Right ventricle myocardium superior (tissue), 1 donor: ENCODE measurements at places on chromosomes 2 and 18. TPM values are rescaled to one million over a fixed set of nuclear protein-coding genes. Genes with fewer than 3 reads are reported as not detected.
A peak's percentile ranks its signal among the peaks of the same experiment; 100 is the strongest.

GRCh38 chr2:137947032-137947727 is 17.1 kb upstream of the HNMT start:
- no peak for DNase-seq

- DNase-seq: no peak
Measured at GRCh38 chr2:240970104-240970503, 28.3 kb upstream of the SNED1 start.

GRCh38 chr2:80050246-80050645 is 254.3 kb downstream of the LRRTM1 start:
- no peak for DNase-seq

DNA sequence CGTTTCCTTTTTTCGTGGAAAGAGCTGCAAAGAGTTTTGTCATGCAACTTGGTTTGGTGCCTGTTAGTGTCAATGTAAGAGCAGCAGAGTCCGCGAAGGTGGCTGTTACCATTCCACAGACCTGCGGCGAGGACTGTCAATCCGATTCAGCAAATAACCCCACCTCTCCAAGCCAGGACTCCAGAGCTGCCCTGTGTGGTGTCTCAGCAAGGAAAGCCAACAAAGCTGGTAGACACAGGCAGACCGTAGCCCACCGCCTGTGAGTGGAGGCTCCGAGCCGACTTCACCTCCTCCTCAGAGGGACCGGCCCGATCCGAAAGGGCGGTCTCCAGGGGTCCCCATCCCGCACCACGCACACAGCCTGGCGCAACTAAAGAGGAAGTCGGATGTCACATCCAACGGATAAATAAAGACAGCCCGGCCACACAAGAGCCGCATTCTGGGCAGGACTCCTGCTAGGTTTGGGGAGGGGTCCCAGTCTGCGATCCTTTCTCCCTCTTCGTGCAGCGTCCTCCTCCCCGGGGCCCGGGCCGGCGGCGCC is 819 bp downstream of the ANKRD44 start:
- peak; percentile 57 for DNase-seq

DNA sequence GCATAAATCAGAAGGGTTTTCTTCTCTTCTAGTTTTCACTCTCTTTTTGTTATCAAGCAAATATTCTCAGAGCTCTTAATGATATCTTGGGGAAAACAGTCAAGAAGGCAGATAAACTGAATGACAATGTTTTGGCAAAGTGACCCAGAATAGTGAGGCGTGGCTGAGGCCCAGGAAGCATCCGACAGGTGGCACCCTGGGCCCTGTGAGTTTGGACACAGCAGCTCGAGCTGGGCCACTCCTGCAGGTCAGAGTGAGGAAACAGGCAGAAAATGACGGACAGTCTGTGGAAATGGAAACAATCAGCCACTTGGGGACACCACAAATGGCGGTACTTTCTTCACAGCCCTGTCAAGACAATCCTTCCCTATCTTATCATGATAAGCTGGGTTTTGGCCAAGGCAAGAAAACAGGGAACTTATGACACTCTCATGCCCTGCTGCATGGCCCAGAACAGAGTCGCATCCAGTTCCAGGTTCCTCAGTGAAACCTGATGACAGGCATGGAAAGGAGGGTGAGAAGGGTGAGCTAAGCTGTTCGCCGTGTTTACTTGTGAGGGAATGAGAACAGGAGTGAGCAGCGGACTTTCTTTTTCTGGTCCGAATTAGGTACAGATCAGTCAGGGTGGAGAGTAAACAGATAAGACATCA is 32.1 kb downstream of the MRPL44 start:
- no peak for DNase-seq

DNA sequence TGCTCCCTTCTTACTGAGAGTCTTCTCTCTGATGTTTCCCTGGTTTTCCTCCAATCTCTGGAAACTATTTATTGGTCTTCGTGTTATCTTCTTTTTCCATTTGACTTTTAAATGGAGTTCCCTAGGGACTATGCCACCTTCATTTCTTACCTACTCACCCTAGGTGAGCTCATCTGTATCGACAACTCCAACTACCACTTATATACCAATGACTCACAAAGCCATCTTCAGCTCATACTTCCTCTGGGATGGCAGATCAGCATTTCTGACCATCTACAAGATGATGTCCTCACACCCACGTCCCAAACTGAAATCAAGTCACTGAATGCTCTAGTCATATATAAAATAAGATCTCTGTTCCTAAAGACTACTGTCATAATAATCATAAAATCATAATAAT is 40.6 kb downstream of the CFAP210 start:
- no peak for DNase-seq

GRCh38 chr2:129074298-129074920 is 755.7 kb upstream of the HS6ST1 start:
- DNase-seq: no peak

GRCh38 chr2:69773206-69773605 is 31.3 kb downstream of the ANXA4 start:
- no peak for DNase-seq

- DNase-seq: no peak
Measured at GRCh38 chr2:240447331-240447730, 11.9 kb downstream of the GPC1 start.

DNA sequence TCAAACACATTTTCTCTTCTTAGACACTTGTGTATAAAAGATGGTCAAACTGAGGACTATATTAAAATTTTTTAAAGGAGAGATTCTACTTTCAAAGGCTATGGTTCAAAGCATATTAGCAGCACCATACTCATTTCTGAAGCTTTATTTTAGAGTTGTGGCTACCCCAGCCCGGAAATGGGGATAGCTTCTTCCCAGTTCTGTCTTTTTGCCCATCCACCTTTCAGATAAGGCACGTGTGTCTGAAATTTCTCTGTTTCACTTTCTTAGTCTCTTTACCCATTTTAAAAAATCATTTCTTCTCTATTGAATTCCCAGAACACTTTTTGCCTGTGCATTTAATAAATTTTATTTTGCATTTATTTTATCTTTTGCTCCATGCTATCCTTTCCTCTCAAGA is 431.5 kb downstream of the RNF144A start:
- DNase-seq: no peak

The NR4A2 gene
- 1.5 TPM for total RNA-seq

The ALPG gene
- total RNA-seq: not detected

The SGO2 gene
- total RNA-seq: 1.3 TPM

- no peak for DNase-seq
Measured at GRCh38 chr2:220451438-220451837, 824.0 kb downstream of the SLC4A3 start.

DNA sequence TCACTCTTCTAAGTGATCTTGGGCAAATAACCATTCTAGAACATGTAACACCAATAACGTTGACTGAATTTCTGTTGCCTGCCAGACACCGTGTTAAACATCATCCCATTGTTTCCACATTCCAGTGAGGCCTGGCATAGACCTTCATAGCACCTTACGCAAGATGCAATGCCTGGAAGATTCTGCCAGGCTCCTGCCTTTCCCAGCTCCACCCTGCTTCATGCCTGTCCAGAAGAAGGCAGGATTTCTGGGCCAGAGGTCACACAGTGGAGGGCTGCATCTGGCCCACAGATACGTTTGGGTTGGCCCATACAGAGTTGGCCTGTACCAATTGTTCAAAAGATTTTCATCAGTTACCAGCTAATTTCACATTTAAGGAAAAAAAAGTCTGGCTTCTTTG is 46.3 kb downstream of the EN1 start:
- DNase-seq: no peak

- peak; percentile 90 for DNase-seq
Measured at GRCh38 chr2:11778923-11779757, 32.7 kb downstream of the LPIN1 start.

The EGR4 gene
- total RNA-seq: not detected

DNA sequence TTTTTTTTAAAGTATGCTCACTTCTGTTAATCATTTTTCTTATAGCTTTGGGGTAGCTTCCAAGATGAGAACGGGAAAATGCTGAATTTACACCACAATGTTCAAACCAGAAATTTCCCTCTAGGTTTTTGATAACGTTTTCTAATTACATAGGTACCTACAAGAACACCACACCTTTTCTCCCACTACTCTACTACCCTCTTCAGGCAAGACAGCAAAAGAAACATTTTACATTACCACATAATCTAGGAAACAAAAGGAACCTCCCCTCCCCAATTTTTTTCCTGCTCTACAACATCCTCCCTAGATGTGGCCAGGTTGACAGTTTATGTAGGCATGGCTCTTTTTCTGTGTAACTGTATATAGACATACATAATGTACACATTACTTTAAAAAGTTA is 32.4 kb downstream of the NDUFAF7 start:
- no peak for DNase-seq

The ALPI gene
- total RNA-seq: not detected

GRCh38 chr18:47756364-47757016 is 174.0 kb downstream of the SMAD2 start:
- peak; percentile 63 for DNase-seq

The SKA1 gene
- total RNA-seq: 0.65 TPM

The HRH4 gene
- not detected for total RNA-seq

DNA sequence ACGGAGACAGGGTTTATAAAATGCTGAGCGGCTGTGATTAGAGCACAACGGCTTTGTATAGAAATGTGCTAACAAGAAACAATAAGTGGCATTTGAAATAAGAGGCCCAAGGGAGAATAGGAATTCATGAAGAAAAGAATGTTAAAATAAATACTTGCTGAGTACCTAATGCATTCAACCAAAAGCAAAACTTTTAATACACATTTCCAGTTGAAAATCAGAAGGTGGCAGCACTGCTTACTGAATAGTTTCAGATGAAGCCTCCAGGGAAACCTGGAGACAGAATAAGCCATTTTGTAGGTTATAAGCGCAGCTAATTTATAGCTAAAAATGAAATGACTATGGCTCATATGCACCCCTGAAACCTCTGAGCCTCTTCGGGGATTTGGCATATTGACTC is 286.6 kb downstream of the DPP10 start:
- no peak for DNase-seq

GRCh38 chr2:113061241-113061640 is 2.2 kb downstream of the IL36RN start:
- DNase-seq: no peak

- no peak for DNase-seq
Measured at GRCh38 chr2:20171445-20171977, 53.4 kb downstream of the SDC1 start.

DNA sequence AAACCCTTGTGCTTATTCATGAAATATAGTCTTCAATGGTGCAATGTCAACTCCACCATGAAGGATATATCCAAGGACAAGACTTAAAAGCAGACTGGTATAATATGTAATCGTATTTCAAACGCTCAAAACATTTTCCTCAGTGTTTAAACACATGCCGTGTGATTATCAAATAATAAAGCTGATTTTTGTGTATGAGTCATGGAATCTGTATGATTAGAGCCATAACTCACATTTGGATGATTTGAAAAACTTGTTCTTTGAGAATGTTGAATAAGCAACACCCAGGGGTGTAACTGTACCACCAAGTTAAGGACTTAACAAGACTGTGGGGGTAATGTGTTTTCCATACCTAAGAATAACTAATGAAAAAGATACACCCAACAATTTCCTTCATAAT is 215.3 kb downstream of the STK39 start:
- no peak for DNase-seq

GRCh38 chr2:122704109-122704563 is 948.7 kb downstream of the TSN start:
- no peak for DNase-seq

- DNase-seq: no peak
Measured at GRCh38 chr2:118380915-118381653, 292.8 kb downstream of the INSIG2 start.

DNA sequence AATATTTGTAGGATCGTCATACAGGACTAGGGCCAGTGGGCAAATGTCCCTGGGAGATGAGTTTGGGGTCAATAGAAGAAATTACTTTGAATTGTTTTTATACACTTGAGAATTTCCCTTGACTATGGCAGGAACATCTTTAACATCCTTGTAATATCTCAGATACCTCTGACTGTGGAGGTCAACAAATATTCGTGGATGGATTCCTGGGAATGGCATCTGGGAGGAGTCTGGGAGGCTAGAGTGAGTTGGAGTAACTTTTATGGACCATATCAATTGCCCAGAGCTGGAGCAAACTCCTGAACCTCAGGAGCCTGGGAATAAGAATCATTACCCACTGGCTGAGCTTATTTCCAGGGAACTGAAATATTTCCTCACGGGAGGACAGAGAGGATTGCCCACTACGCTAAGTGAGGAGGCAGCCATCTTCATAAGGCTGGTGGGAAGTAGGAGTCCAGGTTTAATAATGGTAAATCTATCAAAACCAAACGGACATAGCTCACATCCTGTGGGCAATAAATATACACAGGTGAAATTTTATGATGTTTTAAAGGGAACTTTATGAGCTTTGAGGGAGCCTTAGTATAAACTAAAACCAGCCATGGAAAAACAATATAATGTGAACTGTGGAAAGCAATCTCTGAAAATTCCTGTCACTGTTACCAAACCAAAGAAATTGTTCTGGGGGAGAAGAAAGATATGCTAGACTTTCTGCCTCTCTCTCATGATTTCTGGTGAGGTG is 44.4 kb upstream of the LCLAT1 start:
- no peak for DNase-seq
